CMK (cell line): ENCODE measurements at places on chromosomes 5 and 9.

- no peak for DNase-seq
These were observed 2013.1 kb upstream of the CDH9 start for GRCh38 chr5:29051509-29051908.

GRCh38 chr5:119264186-119264585, 91.6 kb upstream of the TNFAIP8 start:
- DNase-seq, result no peak

GRCh38 chr9:116859763-116860162, 172.7 kb downstream of the TRIM32 start:
- no peak for DNase-seq

GRCh38 chr5:59724482-59725391, 168.8 kb downstream of the PDE4D start:
- DNase-seq, result peak; percentile 20

- no peak for DNase-seq
These were observed 1.1 kb upstream of the APBA1 start for GRCh38 chr9:69673311-69673640.

DNA sequence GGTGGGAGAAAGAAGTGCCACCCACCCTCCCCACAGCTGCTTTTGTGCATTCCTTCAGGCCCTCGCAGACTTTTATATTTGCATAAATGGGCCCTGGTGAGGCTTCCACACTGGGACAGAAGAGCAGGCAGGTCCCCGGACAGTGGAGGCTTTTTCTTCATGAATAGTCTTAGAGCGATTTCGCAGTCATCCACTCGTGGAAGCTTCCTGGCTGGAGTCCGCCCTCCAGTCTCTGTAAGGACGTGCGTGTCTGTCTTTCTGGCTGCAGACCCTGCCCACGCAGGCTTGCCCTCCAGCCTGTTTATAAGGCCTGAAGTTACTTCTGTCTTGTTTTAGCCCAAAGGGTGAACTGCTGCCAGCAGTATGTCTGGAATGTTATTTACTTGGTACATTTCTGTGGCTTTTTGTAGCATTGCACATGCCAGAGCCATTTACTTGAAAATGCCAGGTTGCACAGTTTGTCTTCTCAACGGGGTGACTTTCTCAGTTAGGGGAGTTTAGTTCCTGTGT, 195.7 kb downstream of the AOPEP start:
- no peak for DNase-seq

GRCh38 chr5:110306650-110307049, 419.8 kb downstream of the TMEM232 start:
- DNase-seq, result no peak

DNA sequence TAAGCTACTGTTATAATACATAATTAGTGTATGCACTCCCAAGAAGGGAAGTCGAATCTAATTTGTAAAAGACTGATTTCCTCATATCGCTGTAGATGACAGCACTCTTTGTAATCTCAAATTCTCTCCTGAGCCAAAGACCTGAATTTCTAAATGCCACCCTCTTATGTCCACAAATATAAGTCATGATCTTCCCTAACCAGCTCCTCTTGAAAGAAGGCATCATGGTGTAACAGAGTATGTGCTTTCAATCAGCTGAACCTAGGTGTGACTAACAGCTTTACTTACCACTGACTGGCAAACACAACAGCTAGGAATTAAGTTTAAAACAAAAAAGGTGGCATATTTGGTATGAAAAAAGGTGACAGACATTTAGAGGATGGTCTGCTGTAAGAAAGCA, 34.0 kb upstream of the CTNNAL1 start:
- no peak for DNase-seq

- DNase-seq, result no peak
These were observed 11.4 kb downstream of the PSD2 start for GRCh38 chr5:139806726-139807646.

GRCh38 chr5:43312699-43313034, 545 bp downstream of the HMGCS1 start:
- DNase-seq, result no peak

DNA sequence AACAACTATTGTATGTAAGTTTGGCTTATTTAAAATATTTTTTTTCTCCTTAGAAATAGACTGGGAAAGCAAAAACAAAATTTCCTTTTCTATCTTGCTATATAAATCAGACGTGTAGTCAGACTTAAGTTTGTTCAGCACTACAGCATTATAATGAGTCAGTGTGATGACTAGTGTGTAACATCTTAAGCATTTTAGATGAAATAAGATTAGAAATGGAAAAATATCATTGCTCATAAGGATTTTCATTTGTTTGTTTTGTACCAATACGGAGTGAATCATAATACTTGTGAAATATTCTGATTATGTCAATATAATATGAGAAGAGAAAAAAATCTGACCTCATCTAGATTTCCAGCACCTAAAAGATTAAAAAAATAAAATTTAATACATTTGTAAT, 64.7 kb upstream of the RICTOR start:
- no peak for DNase-seq

DNA sequence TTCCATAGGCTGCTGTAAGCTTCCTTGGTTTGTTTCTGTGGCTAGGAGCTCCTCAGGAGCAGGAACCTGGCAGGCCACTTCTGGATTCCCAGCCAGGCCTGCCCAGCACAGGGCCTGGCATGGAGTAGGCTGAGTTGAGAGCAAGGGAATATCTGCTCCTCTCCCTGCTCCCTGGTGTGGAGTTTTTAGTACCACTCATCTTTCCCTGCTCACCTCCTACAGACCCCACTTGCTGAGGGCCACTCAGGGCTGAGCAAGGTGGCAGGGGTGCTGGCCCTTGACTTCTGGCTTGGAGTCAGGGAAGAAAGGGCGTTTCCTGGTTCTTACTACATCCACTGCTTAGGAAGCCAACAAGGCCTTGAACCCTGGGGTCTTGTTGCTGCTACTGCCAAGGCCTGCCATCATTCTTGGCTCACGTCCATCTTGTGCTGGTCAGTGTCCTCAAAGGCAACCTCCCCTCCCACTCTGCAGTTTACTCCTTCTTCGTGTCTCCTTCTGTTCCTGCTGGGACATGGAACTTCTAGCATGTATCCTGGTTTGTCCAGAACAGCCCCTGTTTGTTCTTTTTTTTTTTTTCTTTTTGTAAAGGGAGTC, 54.9 kb downstream of the PSD2 start:
- DNase-seq, result no peak

DNA sequence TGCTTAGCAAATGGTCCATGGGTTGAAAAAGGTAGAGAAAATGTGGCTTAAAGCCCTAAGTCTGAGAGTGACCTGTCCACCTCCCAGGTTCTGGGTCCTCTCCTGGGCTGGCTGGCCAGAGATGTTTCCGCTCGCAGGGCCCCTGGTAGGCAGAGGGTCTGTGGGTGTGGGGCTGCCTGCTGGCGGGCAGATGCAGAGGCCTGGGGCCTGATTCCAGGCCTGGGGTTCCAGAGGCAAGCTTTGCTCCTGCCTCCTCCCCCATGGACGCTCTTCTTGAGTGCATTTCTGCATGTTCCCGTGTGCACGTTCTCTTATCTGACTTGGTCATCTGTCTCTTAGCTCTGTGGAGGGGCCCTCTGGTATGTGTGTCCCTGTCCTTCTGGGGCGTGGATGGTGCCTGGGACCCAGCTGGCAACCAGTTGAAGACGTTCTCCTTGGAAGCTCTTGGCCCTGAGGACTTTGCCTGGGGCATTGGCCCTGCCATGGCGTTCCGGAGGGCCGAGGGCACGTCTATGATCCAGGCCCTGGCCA, 3.8 kb downstream of the MIGA2 start:
- no peak for DNase-seq

- DNase-seq, result no peak
These were observed 612.5 kb downstream of the KIF4B start for GRCh38 chr5:155625897-155626543.

DNA sequence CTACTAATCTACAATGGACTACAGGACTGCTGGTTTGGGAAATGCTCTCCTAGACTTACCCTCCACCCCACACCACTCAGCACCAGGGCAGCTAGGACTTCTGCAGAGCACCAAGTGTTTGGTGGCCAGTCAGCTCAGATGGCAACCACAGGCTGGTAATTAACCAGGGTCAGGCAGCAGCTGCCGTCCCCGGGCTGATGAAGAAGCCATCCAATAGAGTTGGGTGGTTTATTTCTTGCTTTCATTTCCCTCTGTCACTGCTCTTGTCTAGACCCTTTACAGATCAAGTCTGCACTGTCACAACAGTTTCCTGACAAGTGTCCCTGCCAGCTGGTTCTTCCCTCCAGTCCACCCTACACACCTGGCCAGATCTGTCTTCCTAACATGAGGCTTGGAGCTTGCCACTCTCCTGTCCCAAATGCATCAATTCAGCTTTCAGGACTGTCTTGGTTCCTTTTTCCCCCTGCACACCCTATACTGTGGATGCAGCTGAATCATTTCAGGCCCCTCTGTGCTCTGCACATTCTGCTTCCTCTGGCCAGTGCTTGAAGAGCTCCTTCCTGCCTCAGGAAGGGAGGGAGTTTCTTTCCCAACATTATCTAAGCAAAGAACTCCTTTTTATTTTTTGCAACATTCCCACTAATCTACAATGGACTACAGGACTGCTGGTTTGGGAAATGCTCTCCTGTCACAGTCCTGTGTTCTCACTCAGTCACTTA, 30.2 kb upstream of the HSPA9 start:
- no peak for DNase-seq

GRCh38 chr9:131112374-131113154, 12.8 kb upstream of the NUP214 start:
- DNase-seq, result no peak

GRCh38 chr5:62494772-62495171, 82.2 kb downstream of the IPO11 start:
- no peak for DNase-seq

- no peak for DNase-seq
These were observed 113.3 kb downstream of the MTREX start for GRCh38 chr5:55421074-55421529.

DNA sequence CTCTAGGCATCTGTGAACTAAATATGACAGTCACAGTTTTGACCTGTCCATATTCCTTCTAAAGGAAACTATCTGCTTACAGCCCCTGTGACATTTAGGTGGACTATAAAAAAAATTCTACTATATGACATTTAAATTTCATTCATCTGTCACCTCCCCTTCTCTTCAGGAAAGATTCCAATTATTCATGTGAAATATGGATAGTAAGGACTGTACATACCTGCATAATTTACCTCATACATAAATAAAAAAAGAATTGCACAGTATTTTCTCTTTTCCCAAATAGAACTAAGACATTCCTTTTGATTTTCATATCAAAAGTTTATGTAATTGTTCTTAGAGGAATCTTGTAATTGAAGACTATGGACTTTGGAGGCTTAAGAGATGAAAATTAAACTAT, 192.3 kb upstream of the GRIN3A start:
- DNase-seq, result no peak

GRCh38 chr5:89981021-89981420, 428.5 kb downstream of the CETN3 start:
- no peak for DNase-seq

GRCh38 chr5:74865256-74865803, 857 bp downstream of the FAM169A start:
- DNase-seq, result no peak

DNA sequence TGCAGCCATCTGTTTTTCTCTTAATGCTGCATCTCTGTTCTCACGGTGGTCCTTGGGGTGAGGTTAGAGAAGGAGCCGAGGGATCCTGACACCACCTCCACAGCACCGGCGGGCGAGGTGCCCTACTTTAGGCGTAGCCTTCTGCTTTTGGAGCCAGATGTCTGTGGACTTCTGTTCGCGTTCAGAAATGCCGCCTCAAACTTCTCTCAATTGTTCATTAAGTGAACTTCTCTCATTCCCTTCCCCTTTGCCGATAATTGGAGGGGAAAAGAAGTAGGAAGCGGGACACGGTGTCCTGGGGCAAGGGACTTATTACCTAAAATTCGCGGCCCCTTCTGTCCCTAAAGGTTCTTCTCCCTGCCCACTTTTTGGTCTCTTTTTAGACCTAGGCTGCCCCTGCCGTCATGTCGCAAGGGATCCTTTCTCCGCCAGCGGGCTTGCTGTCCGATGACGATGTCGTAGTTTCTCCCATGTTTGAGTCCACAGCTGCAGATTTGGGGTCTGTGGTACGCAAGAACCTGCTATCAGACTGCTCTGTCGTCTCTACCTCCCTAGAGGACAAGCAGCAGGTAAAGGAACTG, 455 bp downstream of the KIF20A start:
- DNase-seq, result no peak

DNA sequence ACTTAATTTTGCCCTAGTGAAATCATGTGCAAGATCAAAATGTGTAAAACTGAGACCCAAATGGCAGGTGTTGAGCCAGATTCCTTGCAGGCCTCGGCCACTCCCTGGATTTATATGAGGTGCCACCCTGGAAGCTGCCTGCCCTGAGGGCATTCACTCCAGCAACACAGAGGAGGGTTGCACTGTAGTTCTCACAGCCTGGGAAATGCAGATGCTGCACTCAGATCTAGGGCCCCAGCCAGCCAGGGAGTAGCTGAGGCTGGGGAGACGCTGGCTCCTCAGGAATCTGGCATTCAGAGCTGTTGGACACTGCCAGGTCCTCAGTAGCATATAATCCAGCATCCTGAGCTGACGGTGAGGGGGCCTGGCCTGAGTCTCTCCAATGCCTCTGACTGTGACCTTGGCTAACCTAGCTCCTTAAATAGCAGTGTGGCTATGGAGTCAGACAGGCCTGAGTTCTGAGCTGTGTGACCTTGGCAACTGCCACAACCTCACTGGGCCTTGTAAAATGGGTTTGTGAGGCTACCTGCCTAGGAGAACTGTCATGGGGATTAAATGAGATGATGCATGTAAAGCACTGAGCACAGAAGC, 8.7 kb downstream of the KCNMB1 start:
- no peak for DNase-seq

DNA sequence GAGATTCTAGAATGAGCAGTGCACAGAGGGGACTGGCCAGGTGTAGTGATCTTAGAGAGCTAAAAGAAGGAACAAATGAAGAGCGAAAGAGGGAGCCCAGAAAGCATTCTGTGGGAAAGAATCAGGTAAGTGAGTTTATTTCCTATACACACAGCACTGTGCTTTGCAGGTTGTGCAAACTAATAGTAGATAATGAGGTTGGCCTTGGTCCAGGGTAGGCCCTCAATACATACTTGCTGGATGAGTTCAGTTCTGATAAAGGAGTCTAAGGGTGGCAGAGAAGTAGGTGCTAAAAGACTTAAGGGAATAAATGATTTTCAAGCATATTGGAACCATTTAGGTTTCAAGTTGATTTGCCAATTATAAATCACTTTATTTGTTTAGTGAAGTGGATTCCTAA, 122.0 kb downstream of the NPR3 start:
- DNase-seq, result no peak

- DNase-seq, result no peak
These were observed 23.0 kb upstream of the B4GALT1 start for GRCh38 chr9:33190021-33190705.

DNA sequence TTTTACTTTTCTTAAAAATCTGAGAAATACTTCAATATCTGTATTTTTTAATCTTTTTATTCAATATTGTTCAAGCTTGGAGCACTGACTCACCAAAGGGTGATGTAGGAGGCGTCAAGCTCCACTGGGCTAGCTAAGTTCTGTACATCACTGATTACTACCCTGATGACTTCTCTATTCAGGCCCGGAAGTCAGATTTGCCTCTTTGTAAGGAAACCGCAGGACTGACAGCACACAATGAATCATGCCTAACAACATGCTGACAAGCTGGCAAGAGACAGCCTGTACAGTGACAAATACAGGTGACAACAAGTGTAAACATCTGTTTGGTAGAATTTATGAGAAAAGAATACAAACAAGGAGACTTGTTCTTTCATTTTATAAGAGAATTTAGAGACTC, 627.9 kb upstream of the RORB start:
- no peak for DNase-seq

GRCh38 chr5:146675636-146676035, 159.6 kb upstream of the GPR151 start:
- no peak for DNase-seq

GRCh38 chr5:124718380-124718789, 28.1 kb downstream of the ZNF608 start:
- no peak for DNase-seq

GRCh38 chr5:23269981-23270380, 237.4 kb upstream of the PRDM9 start:
- DNase-seq, result no peak
